ENCODE measurements at places on chromosomes 5 and 9. TPM values are rescaled to one million over a fixed set of nuclear protein-coding genes. Genes with fewer than 3 reads are reported as not detected.

DNA sequence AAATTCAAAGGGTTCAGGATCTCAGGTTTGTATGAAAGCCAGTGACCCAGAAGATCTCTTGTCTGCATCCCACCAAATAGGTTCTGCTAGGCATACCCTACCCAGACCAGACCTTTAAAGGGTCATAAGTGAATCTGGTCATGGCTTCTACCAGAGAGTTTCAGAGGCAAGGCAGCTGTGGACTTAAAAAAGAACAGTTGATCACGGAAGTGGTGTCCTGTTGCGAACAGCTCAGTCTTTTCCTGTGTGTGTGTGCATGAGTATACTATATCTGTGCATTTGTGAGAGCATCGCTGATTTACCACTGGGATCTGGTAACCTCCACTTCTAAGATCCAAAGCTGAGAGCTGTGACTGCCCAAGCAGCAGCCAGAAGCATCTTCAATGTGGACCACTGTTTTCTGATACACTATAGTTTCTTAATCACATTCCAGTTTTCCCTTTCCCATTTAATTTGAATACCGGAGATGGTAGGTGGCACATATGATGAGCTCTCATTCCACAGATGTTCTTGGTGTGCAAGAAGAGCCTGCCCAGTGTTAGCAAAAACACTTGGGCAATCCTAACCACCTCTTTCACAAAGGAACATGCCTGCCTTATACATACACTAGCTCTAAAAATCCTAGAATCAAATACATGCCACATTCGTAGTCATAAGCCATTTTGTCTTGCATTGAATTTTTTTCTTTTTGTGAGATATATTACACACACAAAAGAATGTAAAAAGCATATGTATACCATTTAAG, 36.2 kb upstream of the OR2S2 start:
- no peak for DNase-seq
- no peaks in the 10 kb centered on the region for H3K36me3 ChIP-seq
- no peaks in the 10 kb centered on the region for H3K4me1 ChIP-seq
- no peak overlapping the region for H3K27ac ChIP-seq

- peaks cover 2% of the 10 kb centered on the region for H3K36me3 ChIP-seq
- peak within 1 kb of the TSS; percentile 97 for H3K27ac ChIP-seq
- no peaks in the 10 kb centered on the region for H3K27me3 ChIP-seq
- H3K4me3 ChIP-seq: peak within 1 kb of the TSS; percentile 99
These were observed at the start of gene CANX for GRCh38 chr5:179698935-179699615. CANX (plus strand) TSS chr5:179698967; CDS start chr5:179705682, 6,715 bp downstream.

The GGTA1 gene
- total RNA-seq: 3.3 TPM

The PLEKHG4B gene
- 0.05 TPM for total RNA-seq

DNA sequence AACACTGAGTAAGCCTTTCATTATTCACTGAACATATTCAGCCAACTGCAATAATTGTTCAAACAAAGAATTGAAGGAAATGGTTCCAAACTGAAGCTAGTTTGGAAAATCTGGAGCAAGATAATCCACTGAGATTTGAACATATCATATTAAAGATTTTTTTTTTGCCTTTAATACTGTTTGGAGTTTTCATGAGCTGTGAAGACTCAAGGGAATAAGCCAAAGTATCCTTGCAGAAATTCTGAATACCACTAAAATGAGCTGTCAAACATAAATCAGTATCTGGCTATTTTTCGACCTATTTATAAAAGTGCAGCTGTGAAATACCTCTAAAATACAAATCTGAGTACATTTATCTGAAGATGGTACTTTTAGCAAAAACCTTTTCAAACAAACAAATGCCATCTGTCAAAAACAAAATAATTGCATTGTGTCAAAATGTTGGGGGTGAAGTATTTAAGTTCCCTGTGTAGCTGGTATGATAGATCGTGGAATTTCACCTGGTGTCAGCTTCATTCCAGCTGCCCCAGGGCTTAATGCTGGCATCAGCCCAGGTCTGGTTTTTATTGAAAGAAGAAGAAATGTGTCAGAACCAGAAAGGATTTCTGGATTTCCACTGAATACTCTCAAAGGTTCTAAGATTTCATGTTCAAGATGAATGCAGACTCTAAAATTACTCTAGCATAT, 149.0 kb upstream of the GRAMD2B start:
- H3K4me3 ChIP-seq: no peak overlapping the region
- H3K4me1 ChIP-seq: no peaks in the 10 kb centered on the region
- no peaks in the 10 kb centered on the region for H3K36me3 ChIP-seq
- no peaks in the 10 kb centered on the region for H3K27me3 ChIP-seq
- no peak overlapping the region for H3K27ac ChIP-seq

DNA sequence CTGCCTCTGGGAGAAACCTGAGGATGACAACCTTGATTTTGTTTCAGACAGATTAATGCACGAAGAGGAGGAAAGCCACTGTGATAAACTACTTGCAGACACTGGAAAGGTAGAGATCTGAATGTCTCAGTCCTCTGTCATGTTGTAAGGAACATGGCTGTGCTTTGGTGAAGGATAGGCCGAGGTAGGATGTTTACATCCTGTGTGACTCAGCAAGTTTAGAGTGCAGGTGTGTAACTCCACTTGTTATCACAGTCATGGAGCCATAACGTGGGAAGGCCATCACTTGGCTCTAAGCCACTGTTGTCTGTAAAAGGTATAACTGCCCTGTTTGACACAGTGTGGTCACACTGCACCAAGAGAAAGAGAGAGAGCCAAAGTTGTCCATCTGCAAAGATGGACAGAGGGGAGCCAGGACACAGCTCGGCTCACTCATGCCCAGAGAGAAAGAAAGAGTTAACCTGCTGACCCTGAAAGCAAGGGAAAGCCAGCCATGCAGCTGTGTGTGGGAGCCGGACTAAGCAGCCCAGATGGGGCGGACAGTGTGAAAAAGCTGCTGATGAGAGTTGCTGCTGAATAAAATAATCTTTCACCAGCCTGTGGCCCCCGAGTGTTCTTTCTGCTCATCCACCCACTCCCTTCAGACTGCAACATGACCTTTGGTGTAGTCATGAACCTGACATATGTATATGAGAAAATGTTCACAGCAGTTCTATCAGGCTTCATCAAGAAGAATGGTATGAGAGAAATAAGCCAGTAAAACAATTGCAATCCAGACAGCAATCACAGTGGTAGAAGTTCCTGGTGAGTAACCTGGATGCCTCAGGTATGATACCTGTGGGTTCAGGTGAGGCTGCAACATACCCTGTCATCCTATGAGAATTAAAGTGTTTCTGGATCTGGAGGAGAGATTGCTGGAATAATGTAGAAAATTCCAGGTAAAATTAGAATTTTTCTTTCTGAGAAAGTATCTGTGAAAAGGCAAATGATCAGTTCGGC, 115.9 kb downstream of the TARS1 start:
- no peak overlapping the region for H3K27ac ChIP-seq
- H3K4me1 ChIP-seq: no peaks in the 10 kb centered on the region

The NUTM2F gene
- total RNA-seq: not detected

- no peaks in the 10 kb centered on the region for H3K36me3 ChIP-seq
- DNase-seq: no peak
- no peaks in the 10 kb centered on the region for H3K27me3 ChIP-seq
- H3K4me1 ChIP-seq: no peaks in the 10 kb centered on the region
- H3K4me3 ChIP-seq: no peak overlapping the region
- H3K27ac ChIP-seq: no peak overlapping the region
These were observed 1061.9 kb upstream of the CDH18 start for GRCh38 chr5:21049901-21050300.
